ENCODE measurements at places on chromosomes 12 and 14.

- DNase-seq: no peak
These were observed 128.2 kb downstream of the KLHL28 start for GRCh38 chr14:44833376-44834060.

GRCh38 chr14:66038212-66038611 lies 448.0 kb upstream of the CCDC196 start:
- DNase-seq: no peak

DNA sequence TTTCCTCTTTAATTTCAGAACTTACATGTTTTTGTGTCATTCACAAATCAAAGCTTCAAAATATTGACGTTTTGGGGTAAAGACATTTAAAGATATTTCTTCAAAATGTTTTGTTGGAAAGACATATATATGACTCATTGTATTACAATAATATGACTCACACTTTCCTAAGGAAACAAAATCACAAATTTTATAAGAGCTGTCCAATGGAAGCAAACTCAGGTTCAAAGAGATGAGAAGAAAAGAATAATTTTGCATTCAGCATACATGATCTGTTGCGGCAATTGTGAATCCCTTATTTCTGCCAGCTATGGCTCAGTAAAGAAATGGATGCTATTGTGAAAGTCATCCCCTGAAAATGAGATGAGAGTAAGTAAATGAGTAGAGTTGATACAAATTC lies 82.7 kb downstream of the GRIP1 start:
- no peak for DNase-seq

DNA sequence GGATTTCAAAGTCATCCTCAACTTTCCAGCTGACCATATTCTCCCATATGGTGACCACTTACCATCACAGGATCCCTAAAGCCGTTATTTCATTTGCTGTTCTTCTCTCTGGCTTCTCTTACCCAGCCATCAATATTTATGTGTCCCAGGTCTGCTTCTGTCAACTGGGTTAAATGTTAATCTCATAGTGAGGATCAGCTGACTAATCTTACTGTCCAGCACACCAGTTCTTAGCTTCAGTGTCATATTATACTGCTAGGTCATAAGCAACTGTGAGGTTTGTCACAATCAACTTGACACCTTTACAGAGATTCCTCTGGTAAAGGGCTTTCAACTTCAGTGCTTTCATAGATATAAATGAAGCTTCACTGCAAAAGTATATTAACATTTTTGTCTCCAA lies 294.4 kb downstream of the DIO2 start:
- DNase-seq: no peak

- DNase-seq: no peak
These were observed 816 bp upstream of the SLC8A3 start for GRCh38 chr14:70189456-70190077.

DNA sequence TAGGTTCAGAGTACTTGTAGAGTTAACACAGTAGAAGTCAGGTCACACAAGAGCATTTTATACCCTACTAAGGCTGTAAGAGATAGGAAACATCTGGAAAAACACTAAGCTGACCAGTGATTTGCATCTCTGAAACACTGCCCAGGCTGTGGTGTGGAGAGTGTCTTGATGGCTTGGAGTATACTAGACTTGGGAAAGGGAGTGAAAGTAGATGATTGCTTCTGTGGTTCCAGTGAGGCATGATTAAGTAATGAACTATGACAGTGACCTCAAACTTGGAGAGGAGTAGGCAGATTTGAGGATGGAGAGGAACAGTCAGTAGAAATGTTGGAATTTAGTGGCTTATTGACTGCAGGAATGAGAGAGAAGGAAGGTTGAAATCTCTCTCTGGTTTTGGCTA lies 201.2 kb downstream of the FLRT2 start:
- no peak for DNase-seq

DNA sequence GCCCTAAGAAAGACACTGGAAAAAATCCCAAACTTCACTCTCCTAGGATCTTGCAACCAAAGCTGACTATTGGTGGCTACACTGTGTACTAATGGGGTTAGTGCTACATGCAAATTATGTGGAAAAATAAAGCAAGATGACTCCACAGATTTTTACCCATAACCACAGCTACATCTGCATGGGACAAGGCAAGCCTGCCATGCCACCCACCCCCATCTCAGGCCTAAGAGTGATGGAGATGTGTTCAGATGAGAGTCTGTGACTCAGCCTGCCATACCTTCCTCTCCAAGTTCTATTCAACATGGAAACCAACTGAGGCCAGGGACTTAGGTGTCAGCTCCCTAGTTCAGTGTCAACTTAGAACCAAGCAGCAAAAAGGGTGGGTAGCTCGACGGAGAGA lies 206.2 kb downstream of the PELI2 start:
- DNase-seq: no peak

- DNase-seq: no peak
These were observed 5.0 kb downstream of the CARMIL3 start for GRCh38 chr14:24056800-24057184.

- no peak for DNase-seq
These were observed 32.6 kb downstream of the SLC35F4 start for GRCh38 chr14:57833323-57833722.

DNA sequence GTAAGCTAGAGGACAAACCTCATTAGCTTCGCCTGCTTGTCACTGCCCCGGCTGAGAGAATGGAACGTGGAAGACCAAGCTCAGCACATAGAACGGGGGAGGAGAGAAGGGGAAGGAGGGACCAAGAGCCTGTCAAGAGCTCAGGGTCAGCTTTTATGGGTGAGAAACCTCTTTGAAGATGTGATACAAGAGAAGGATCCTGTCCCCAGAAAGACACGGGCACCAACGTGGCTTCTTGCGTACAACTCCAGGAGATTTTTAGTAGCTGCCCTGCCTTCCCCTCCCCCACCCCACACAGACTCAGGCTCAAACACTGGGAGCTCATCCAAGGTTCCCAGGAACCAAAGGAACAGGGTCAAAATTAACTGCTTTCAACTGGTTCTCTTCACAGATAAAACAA lies 34.7 kb downstream of the APPL2 start:
- DNase-seq: no peak

- no peak for DNase-seq
These were observed 21.5 kb downstream of the ANAPC5 start for GRCh38 chr12:121330692-121331091.

GRCh38 chr12:122190842-122191668 lies 8.1 kb downstream of the LRRC43 start:
- DNase-seq: no peak

DNA sequence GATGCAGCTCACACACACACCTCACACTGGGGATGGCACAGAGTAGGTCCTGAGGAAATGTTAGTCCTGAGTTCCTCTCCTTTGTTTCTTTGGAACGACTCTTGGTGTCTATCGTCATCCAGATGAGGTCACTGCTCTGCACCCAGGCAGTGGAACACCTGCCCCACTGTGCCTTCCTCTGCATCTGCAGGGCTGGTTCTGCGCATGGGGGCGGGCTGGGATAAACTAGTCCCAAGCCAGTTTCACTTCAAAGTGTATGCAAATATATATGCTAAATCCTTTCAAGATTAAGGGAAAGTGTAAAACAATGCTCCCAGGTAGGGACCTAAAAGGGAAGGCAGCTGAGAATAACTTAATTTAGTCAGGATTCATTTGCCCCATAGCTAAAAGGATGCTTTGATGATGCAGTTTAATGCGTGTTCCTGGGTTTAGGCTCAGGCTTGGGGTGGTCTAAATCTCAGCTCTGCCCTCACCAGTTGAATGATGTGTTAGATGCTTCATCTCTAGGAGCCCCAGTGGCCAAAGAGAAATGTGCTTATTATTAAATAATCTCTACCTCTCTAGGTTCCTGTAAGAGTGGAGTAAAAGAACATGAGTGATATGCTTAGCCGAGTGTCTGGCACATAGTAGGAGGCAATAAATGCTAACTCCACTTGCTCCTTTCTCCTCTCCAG lies 47.1 kb upstream of the OVCH1 start:
- no peak for DNase-seq

DNA sequence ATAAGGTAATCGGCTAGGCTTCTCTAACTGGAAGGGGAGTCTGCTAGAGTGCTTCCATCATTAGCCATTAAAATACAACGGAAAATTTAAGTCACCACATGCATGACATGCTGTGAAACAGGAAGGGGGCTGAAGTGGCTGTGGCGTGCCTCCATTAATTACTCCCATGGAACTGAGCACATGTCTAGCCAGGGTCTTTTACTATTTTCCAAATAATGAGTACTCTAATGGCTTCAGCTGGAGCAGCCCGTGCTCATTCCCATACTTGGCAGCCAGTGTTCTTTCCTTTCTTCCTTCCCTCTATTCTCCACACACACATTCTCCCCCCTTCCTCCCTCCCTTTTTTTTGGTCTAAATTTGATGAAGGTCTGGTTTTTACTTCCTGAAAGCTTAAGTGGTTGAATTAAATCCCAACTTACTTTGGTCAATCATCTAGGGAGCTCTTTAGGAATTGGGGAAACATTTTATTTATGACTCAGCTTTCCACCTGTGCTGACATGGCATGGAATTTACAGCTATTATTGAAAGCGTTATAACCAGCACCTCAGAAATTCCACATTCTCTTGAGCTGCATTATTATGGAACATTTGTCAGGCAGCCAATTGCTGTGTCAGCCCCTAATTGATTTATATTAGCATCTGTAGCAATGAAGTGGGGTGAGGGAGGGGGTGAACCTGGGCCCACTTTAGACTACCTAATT lies 72.3 kb downstream of the LRIG3 start:
- peak; percentile 77 for DNase-seq

DNA sequence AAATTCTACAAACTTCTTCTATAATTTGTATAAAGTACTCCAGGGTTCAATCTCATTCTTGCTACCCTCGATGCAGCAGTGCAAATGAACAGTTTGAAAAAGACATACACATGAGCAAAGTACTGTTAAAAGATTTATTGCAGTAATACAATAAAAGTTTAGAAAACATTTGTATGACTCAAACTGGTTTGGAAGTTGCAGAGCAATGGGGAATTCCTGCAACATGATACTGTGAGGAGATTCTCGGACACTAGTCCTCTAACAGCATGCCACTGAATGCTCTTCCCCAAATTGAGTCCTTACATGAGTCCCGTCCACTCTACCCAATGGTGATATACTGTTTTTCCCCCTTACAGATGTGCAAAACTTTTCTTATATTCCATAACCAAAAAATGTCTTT lies 45.4 kb downstream of the ATG14 start:
- no peak for DNase-seq

DNA sequence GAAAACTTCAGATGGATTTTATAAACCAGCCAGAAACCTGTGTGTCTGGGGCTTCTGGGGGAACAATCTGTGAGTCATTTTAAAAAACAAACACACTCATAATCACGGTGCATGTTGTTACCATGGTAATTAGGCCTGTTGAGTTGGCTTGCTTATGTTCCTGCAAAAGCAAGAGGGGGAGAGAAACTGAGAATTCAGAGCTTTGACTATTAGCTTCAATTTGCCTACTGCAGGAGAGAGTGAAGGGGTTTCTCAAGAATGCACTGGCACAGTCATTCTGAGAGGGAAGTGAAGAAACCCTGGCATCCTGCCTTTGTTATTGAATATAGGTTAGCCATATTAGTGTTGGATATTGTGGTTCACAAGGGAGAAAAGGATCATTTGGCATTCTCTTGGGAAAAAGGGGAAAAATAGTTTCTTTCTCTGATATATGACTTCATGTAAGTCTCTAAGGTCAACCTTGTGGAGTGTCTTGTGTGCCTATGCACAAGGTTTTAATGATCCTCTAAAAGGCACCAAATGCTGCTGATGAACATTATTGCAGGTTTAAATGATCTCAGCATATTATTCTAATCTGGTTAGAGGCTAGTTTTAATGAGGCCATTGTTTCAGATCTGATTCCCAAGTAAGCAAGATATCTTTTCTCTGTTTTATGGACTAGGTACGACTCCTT lies 12.9 kb downstream of the GNG2 start:
- DNase-seq: no peak

DNA sequence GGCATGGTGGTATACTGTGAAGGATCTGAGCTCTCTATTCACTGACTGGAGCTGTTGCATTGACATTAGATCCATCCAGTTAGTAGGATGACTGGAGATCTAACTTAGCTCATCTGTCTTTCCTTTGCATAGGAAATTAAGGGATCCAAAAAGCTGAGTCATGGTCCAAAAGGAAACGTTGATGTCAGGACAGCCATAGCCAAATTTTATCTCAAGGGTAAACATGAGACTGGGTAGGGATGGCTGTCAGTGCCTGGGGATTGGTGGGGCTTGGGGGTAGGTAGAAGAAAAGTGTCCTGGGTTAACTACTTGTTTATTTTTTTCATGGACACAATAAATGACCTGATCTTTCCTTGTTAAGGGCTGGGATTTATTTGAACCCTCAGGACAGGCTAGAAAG lies 4.6 kb downstream of the FAM177A1 start:
- no peak for DNase-seq

- no peak for DNase-seq
These were observed 55.6 kb upstream of the PPP2R5C start for GRCh38 chr14:101705733-101706508.

DNA sequence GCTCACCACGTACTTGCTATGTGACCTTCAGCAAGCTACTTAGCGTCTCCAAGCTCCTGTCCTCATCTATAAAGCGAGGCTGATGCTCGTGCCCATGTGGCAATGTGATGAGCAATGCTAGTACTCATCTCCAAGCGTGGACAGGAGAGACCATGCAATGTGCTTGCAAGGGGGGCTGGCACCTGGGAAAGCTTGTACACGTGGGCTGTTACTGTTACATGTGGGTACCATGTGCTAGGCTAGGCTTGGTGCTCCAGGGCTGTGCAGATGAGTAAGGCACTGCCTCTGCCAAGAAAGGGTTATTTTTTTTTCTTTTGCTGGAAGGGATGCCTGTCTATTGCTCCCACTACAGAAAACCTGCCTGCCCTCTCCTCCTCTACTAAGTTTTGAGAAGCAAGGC lies 46.6 kb downstream of the TSPAN11 start:
- no peak for DNase-seq

DNA sequence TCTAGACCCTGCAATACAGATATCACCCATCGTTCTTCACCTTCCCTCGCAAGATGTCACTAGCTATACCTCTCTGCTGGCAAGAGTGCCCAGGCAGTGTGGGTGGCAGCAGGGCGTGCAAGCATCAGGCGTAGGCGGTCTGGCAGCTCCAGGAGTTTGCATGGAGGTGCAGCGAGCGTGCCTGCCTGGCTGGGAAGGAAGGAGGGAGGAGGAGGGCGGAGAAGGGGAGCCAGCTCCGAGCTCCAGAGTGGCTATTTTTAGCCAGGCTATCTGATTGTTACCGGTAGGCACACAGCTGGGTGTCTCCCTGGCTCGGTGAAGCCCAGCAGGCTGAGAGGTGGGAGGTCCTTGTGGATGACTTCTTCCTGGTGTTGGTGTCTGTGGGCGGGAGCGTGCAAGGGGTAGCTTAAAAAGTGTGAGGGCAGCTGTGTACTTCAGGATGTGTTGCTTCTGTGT lies 6.2 kb downstream of the FOXJ2 start:
- DNase-seq: no peak

DNA sequence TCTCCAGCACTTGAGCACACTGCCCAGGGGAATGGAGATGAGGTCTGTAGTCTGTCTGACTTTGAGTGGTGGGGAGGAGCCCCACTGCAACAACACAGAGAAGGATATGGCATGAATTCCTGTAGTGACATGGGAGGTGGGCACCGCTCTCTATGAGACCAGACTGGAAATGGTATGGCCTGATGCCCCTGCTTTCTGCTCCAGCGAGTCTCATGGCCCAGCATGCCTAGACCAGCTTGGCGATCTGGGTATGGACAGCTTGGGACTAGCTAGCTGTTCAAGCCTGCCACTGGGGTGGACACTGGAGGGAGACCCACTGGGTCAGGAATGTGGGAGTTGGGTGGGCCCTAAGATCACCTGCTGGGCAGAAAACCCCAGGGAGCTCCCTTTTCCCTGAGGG lies 477.8 kb upstream of the SEL1L start:
- DNase-seq: no peak

GRCh38 chr12:11702959-11703358 lies 53.5 kb downstream of the ETV6 start:
- no peak for DNase-seq

- no peak for DNase-seq
These were observed 368.6 kb upstream of the USP15 start for GRCh38 chr12:61891632-61892031.
